ENCODE measurements at places on chromosomes 16 and 17.
A peak's percentile ranks its signal among the peaks of the same experiment; 100 is the strongest.

GRCh38 chr16:12024429-12024828 lies 47.9 kb downstream of the SNX29 start:
- DNase-seq, result no peak

DNA sequence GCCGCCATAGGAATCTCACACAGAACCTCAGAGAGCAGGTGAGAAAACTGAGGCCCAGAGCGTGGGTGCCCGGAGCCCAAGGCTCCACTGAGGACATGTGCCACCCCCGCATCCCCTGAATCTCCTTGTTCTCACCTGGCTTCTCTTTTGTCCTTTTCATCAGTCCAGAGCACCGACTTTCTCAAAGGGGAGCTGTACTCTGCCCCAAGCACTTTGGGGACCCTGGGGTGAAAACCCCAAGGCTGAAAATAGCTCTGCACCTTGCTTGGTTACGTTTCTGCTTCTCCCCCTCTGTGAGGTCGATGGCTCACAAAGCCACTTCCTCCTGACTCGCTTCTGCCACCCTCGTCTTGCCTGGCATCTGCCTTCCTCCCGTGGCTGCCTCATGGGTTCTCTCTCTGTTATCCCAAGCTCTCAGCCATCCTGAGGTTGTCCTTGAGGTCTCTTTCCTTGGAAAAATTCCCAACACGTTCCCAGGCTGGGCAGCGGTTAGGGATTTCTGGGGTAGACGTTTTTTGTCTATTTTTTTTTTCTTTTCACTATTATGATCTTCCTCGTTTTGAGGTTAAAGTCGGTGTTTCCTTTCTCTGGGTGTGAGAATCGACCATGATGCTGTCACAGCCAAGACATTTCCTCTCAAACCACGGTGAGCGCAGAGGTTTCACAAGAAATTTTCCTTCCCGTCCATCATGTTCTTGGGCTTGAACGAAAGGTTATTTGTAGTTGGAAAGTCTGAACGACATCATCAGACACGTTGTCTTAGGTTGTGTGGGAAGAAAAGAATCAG lies 37.2 kb downstream of the IRF8 start:
- peak; percentile 81 for DNase-seq

GRCh38 chr17:82303944-82304808 lies 13.2 kb downstream of the CD7 start:
- DNase-seq, result no peak

DNA sequence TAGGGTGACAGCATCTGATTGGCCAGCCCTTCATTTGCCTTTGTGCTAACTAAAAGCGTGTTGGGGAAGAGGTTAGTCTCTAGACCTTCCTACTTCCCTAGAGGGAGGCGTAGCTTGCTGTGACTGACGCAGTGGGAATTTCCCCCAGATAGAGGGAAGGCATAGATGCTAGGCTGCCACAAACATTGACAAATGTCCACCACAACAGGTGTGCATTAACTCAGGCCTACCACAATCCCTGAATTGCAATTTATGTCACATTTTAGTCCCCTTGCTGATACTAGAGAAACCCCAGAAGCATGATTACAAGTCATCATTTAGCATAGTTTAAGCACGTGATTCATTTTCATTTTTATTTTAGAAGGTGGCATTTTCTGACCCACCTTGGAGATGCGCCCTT lies 76.3 kb upstream of the WSB1 start:
- DNase-seq, result no peak

Data from stimulated activated CD4-positive, alpha-beta T cell treated with anti-CD3 and anti-CD28 coated beads, Interleukin-4, amount 100 ng/mL, for 24 hours (primary cell).